ENCODE measurements at places on chromosomes 5 and 9. TPM values are rescaled to one million over a fixed set of nuclear protein-coding genes. Genes with fewer than 3 reads are reported as not detected.

- no peaks in the 10 kb centered on the region for H3K4me1 ChIP-seq
- peaks cover 2% of the 10 kb centered on the region for H3K27me3 ChIP-seq
- DNase-seq, result no peak
- no peaks in the 10 kb centered on the region for H3K36me3 ChIP-seq
These were observed 6.0 kb upstream of the SFXN1 start for GRCh38 chr5:175472378-175472777.

MLANA gene
- polyA plus RNA-seq, result not detected

LRRC19 gene
- not detected for polyA plus RNA-seq

GRCh38 chr9:92381775-92382174, 22.6 kb downstream of the OGN start:
- H3K36me3 ChIP-seq, result no peaks in the 10 kb centered on the region
- no peaks in the 10 kb centered on the region for H3K27me3 ChIP-seq
- no peak for DNase-seq
- no peak overlapping the region for H3K27ac ChIP-seq
- no peak overlapping the region for H3K4me3 ChIP-seq

EIF4EBP3 gene
- polyA plus RNA-seq, result 1.1 TPM

GHR gene
- polyA plus RNA-seq, result 0.03 TPM

DAPK1 gene
- polyA plus RNA-seq, result 0.61 TPM

GRCh38 chr5:2690293-2690692, 61.2 kb downstream of the IRX2 start:
- no peaks in the 10 kb centered on the region for H3K36me3 ChIP-seq
- no peak for DNase-seq
- H3K4me1 ChIP-seq, result no peaks in the 10 kb centered on the region
- no peak overlapping the region for H3K27ac ChIP-seq
- H3K4me3 ChIP-seq, result no peak overlapping the region

GRCh38 chr5:122434205-122434970, 122.4 kb downstream of the SNCAIP start:
- no peak overlapping the region for H3K27ac ChIP-seq
- no peaks in the 10 kb centered on the region for H3K36me3 ChIP-seq
- no peaks in the 10 kb centered on the region for H3K4me1 ChIP-seq
- H3K27me3 ChIP-seq, result no peaks in the 10 kb centered on the region
- DNase-seq, result no peak

DNA sequence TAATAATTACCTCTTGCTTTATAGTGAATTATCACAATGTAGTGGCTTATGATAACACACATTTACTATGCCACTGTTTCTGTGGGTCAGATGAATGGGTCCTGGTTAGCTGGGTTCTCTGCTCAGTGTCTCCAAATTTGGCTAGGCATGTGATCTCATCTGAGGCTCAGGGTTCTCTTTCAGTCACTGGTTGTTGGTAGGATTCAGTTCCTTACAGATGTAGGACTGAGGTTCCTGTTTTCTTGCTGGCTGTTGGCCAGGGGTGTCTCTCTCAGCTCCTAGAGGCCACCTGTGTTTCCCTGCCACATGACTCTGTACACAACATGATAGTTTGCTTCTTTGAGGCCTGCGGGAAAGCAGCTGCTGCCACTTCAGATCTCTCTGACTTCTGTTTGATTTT, 7.1 kb downstream of the NFX1 start:
- no peak overlapping the region for H3K4me3 ChIP-seq
- H3K27ac ChIP-seq, result no peak overlapping the region
- H3K36me3 ChIP-seq, result peaks cover 86% of the 10 kb centered on the region
- H3K27me3 ChIP-seq, result no peaks in the 10 kb centered on the region
- H3K4me1 ChIP-seq, result peaks cover 4% of the 10 kb centered on the region

DNA sequence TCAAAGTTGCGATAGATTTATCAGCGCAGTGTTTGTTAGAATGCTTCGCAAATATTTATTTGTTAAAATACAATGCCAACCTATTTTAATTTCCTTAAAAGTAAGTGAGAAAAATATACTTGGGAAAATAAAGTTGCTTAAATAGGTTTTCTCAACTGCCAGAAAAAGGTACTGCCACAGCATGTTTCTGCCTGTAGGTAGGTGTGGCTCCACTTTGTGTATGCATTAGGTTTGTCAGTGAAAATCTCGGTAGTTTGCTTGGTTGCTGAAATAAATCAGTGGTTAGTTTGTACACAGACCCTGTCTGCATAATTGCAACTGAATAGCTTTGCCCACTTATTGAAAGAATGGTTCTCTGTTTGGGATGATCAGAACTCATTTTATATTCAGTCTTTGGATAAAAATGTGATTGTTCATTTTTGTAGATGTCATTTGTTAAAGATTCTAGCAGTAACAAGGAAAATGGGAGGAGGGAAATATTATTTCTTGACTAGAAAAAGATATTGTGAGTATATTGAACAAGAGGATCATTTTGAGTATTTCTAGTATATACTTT, 25.7 kb downstream of the C9orf85 start:
- no peak overlapping the region for H3K27ac ChIP-seq
- no peaks in the 10 kb centered on the region for H3K36me3 ChIP-seq
- H3K27me3 ChIP-seq, result no peaks in the 10 kb centered on the region
- no peaks in the 10 kb centered on the region for H3K4me1 ChIP-seq

GRCh38 chr5:4275232-4275631, 679.6 kb downstream of the IRX1 start:
- H3K36me3 ChIP-seq, result no peaks in the 10 kb centered on the region
- no peak overlapping the region for H3K4me3 ChIP-seq
- H3K27ac ChIP-seq, result no peak overlapping the region
- no peaks in the 10 kb centered on the region for H3K27me3 ChIP-seq
- DNase-seq, result no peak

PCDHGA3 gene
- 0.33 TPM for polyA plus RNA-seq

GFI1B gene
- 0.03 TPM for polyA plus RNA-seq

GRCh38 chr5:161803-162110, 29.5 kb upstream of the LRRC14B start:
- no peaks in the 10 kb centered on the region for H3K4me1 ChIP-seq
- H3K27me3 ChIP-seq, result no peaks in the 10 kb centered on the region
- no peaks in the 10 kb centered on the region for H3K36me3 ChIP-seq
- H3K4me3 ChIP-seq, result no peak overlapping the region
- H3K27ac ChIP-seq, result no peak overlapping the region

RNF183 gene
- not detected for polyA plus RNA-seq

DNA sequence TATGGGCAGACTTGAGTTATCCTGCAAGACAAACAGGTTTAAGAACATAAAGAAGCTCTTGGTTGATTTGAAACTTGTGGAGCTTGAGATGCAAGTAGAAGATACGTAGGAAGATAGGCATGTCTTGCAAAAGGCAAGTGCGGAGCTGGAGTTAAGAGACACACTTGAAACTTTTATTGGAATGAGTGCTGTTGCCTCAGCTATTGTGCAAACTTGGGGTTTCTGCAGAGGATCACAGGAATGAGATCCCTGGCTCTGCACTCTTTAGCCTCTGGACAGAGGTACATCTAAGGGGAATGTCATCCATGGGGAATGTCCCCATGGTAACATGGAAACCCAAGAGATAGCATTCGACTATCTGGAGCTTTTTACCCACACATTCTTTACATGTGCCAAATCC, 121.1 kb downstream of the ADCY2 start:
- H3K27me3 ChIP-seq, result no peaks in the 10 kb centered on the region
- no peaks in the 10 kb centered on the region for H3K4me1 ChIP-seq
- H3K36me3 ChIP-seq, result no peaks in the 10 kb centered on the region
- no peak overlapping the region for H3K27ac ChIP-seq
- no peak for DNase-seq
- no peak overlapping the region for H3K4me3 ChIP-seq

IFNA13 gene
- not detected for polyA plus RNA-seq

COL5A1 gene
- 26.4 TPM for polyA plus RNA-seq

GRCh38 chr5:151214614-151215545, 9.0 kb downstream of the CCDC69 start:
- no peak for DNase-seq
- H3K27me3 ChIP-seq, result no peaks in the 10 kb centered on the region
- H3K4me1 ChIP-seq, result no peaks in the 10 kb centered on the region
- H3K4me3 ChIP-seq, result no peak overlapping the region

SLC34A3 gene
- polyA plus RNA-seq, result not detected

SPATA31E1 gene
- not detected for polyA plus RNA-seq

All from SK-N-SH (cell line).